ENCODE measurements at places on chromosomes 4 and X. TPM values are rescaled to one million over a fixed set of nuclear protein-coding genes. Genes with fewer than 3 reads are reported as not detected.
A peak's percentile ranks its signal among the peaks of the same experiment; 100 is the strongest.

Gene FGG
- 1.8 TPM for total RNA-seq

DNA sequence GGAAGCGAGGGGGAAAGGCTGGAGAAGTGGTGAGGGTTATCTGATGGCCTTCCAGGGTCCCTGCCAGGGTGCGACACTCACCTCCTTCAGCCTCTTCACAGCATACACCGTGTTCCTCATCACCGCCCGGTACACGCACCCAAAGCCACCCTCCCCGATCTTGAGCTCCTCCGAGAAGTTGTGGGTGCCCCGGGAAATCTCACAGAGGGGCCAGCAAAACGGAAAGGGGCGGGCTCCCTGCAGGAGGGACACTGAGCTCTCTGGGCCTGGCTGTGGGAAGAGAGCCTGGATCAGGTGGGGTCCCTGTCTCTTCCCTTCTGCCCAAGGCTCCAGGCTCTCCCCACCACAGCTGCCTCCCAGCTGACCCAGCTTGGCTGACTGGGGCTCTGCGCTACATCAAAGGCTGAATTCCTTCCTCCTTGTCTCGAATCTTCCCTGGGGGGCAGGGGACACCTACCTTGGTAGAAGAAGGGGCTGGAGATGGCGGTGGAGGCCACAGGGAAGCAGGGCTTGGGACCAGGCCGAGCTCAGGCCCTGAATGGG is 1.1 kb downstream of the IRAK1 start:
- H3K27ac ChIP-seq: peak overlapping the region; percentile 97
- no peak for DNase-seq
- no peaks in the 10 kb centered on the region for H3K27me3 ChIP-seq
- H3K4me3 ChIP-seq: peak overlapping the region; percentile 59
- H3K36me3 ChIP-seq: no peaks in the 10 kb centered on the region

GRCh38 chr4:8435656-8436121 is 4.8 kb downstream of the ACOX3 start:
- no peaks in the 10 kb centered on the region for H3K27me3 ChIP-seq
- peaks cover 4% of the 10 kb centered on the region for H3K36me3 ChIP-seq
- no peak overlapping the region for H3K27ac ChIP-seq
- H3K4me3 ChIP-seq: no peak overlapping the region
- 0 out of 2 replicates have a peak, but pooled peaks cover 3% of the 10 kb centered on the region for H3K4me1 ChIP-seq

DNA sequence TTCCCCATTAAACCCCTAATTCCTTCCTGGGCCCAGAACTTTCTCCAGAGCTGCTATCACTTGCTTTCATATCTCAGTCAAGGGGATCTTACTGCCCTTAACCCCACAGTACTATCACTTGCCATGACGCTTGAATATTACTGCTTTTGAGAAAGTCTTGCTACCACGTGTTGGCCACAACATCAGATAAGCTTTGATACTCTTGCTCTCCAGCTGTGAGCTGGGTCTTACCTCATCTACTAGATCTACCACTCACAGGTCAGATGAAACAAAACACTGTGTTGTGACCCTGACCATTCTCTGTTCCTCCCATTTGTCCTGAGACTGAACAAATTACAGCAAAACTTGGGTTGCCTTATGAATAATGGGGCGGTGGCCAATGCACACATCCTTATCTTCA is 12.1 kb upstream of the TAPT1 start:
- no peaks in the 10 kb centered on the region for H3K36me3 ChIP-seq
- H3K4me1 ChIP-seq: no peaks in the 10 kb centered on the region
- no peak overlapping the region for H3K4me3 ChIP-seq

GRCh38 chrX:147679356-147680005 is 232.2 kb upstream of the FMR1 start:
- no peaks in the 10 kb centered on the region for H3K4me1 ChIP-seq
- no peaks in the 10 kb centered on the region for H3K27me3 ChIP-seq
- H3K4me3 ChIP-seq: no peak overlapping the region
- DNase-seq: no peak
- H3K36me3 ChIP-seq: no peaks in the 10 kb centered on the region
- no peak overlapping the region for H3K27ac ChIP-seq

GRCh38 chr4:1686440-1687036 is 2.4 kb upstream of the FAM53A start:
- DNase-seq: no peak
- peak overlapping the region; percentile 29 for H3K27ac ChIP-seq
- no peak overlapping the region for H3K4me3 ChIP-seq
- H3K36me3 ChIP-seq: no peaks in the 10 kb centered on the region
- H3K4me1 ChIP-seq: peaks cover 15% of the 10 kb centered on the region

DNA sequence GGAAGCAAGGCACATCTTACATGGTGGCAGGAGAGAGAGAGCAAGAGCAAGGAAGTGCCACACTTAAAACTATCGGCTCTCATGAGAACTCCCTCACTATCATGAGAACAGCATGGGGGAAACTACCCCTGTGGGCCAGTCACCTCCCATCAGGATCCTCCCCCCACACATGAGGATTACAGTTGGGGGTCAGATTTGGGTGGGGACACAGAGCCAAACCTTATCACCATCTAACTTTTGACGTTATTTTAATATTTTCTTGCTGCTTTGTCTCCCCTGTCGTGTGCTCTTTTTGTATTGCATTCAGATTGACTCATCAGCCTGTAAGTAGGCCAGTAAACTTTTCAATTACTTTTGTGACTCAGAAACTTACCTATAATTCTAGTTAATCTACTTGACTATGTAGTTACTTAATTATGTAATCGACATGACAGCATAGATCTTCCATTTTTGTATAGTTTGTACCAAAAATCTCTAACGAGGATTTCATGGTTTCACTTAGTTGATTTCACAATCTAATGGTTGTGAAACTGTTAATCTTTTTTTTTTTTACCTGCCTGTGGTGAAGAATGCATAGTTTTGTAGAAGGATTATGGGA is 18.3 kb downstream of the STIM2 start:
- H3K27me3 ChIP-seq: no peaks in the 10 kb centered on the region
- no peak for DNase-seq
- no peak overlapping the region for H3K4me3 ChIP-seq
- H3K36me3 ChIP-seq: no peaks in the 10 kb centered on the region
- no peaks in the 10 kb centered on the region for H3K4me1 ChIP-seq
- no peak overlapping the region for H3K27ac ChIP-seq

- no peak for DNase-seq
- H3K27me3 ChIP-seq: no peaks in the 10 kb centered on the region
- H3K27ac ChIP-seq: no peak overlapping the region
- no peaks in the 10 kb centered on the region for H3K36me3 ChIP-seq
- no peak overlapping the region for H3K4me3 ChIP-seq
These were observed 45.5 kb downstream of the MID2 start for GRCh38 chrX:107871136-107871535.

Gene SLC35A2
- total RNA-seq: 72.4 TPM

DNA sequence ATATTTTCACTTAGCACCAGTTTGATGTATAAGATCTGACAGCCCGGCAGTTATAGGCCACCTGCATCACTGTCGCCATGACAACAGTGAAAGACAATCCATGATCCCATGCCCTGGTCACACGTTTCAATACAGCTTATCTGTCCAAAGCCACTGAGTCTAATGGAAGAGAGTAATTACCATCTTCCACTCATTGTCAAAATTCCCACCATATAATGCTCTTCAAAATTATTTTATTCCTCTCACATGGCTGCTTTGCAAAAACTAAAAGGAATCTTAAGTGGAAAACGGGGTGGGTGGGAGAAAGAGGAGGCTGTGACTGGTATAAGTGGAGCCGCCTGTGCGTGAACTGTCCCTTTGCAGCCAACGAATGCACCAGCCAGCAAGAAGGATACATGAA is 44.2 kb downstream of the MAML3 start:
- H3K27me3 ChIP-seq: no peaks in the 10 kb centered on the region
- no peak for DNase-seq
- no peaks in the 10 kb centered on the region for H3K36me3 ChIP-seq
- H3K4me1 ChIP-seq: peaks cover 8% of the 10 kb centered on the region
- no peak overlapping the region for H3K27ac ChIP-seq

GRCh38 chr4:169243825-169244609 is 26.7 kb downstream of the SH3RF1 start:
- no peak overlapping the region for H3K4me3 ChIP-seq
- H3K27ac ChIP-seq: no peak overlapping the region
- H3K36me3 ChIP-seq: no peaks in the 10 kb centered on the region
- no peak for DNase-seq
- H3K27me3 ChIP-seq: no peaks in the 10 kb centered on the region

Gene MED12
- total RNA-seq: 42.0 TPM

DNA sequence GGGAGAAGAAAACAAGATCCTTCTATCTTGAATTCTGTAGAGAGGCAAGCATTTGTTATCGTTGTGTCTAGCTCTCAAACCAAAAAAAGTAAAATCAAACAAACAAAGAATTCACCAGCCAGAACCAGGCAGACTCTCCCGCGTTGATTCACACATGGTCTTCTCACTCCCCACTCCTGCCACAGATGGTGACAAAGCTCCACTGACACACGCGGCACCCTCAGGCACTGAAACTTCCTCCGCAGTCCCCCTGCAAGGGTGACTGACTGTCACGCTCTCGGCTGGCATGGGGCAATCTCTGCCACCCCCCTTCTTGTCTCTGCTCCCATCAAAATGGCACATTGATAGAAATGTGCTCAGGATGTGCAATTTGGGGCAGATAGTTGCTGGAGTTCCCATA is 304.9 kb downstream of the DHX15 start:
- DNase-seq: no peak
- no peaks in the 10 kb centered on the region for H3K36me3 ChIP-seq
- no peaks in the 10 kb centered on the region for H3K27me3 ChIP-seq
- no peaks in the 10 kb centered on the region for H3K4me1 ChIP-seq
- H3K27ac ChIP-seq: no peak overlapping the region

- H3K27me3 ChIP-seq: no peaks in the 10 kb centered on the region
- H3K36me3 ChIP-seq: no peaks in the 10 kb centered on the region
- no peaks in the 10 kb centered on the region for H3K4me1 ChIP-seq
These were observed 42.5 kb downstream of the DTHD1 start for GRCh38 chr4:36323816-36324419.

GRCh38 chrX:46841346-46841745 is 4.5 kb downstream of the RP2 start:
- H3K27me3 ChIP-seq: no peaks in the 10 kb centered on the region
- H3K4me3 ChIP-seq: no peak overlapping the region
- no peak overlapping the region for H3K27ac ChIP-seq
- peaks cover 8% of the 10 kb centered on the region for H3K4me1 ChIP-seq

DNA sequence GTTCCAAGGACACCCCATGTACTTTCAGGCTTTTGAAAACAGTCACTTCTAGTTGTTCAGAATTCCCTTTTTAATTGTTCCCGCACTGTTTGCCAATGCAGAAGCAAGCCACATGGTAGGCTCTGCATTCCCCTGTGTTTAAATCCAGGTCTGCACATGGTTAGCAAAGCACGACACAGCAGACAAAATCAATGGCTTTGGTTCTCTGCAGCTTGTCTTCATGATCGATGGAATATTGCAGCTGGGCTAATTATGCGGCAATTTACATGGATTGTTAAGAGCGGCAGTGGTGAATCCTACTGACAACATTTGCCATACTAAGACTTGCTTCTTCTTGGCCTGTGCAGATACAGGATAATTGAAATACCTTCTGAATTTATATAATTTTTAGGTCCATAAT is 20.6 kb upstream of the INPP4B start:
- no peak overlapping the region for H3K4me3 ChIP-seq
- H3K27me3 ChIP-seq: no peaks in the 10 kb centered on the region
- H3K27ac ChIP-seq: no peak overlapping the region
- no peak for DNase-seq
- H3K4me1 ChIP-seq: no peaks in the 10 kb centered on the region
- no peaks in the 10 kb centered on the region for H3K36me3 ChIP-seq

DNA sequence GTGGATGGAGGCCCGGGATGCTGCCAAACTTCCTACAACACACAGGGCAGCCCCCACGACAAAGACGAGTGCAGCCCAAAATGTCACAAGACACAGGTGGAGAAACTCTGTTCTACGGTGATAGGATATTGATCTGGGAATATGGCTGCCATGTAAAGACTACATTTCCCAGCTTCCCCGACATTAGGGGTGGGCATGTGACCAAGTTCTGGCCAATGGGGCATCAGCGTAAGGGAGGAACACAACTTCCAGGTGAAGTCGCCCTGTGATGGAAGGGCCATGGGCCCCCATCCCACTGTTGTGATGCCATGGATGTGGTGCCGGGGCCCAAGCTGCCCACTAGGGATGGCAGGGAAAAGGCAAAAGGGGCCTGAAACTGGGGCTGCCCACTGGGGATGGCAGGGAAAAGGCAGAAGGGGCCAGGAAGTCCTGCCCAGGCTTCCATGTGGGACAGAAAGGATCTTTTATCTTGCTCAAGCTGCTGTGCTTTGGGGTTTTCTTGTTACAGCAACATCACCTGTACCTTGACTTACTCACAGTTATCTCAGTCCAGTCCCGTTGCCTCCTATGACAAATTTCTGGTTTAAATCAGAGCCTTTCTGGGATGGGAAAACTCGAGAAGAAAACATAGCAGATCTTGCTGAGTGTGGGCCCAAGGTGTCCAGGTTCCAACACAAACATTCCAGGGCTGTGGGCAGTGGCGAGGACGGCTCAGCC is 9.7 kb upstream of the ADRA2C start:
- H3K27ac ChIP-seq: no peak overlapping the region
- H3K4me1 ChIP-seq: no peaks in the 10 kb centered on the region
- H3K27me3 ChIP-seq: no peaks in the 10 kb centered on the region

DNA sequence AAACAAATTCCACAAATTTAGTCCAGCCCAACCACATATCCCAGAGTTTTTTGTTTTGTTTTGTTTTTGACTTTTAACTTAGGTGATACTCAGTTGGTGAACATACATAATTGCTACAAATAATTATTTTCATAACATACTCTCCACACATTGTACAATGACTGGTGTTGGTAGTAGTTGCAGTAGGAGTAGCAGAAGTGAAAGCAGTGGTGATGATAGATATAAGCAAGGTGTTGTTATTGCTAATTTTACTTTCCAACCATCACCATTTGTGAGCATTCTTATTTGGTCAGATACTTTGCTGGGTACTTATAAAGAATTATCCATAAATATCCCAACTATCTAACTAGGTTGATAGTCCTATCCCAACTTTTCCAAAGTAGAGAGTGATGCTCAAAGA is 47.3 kb downstream of the ARHGAP24 start:
- no peak for DNase-seq
- no peak overlapping the region for H3K27ac ChIP-seq
- H3K36me3 ChIP-seq: no peaks in the 10 kb centered on the region
- H3K27me3 ChIP-seq: no peaks in the 10 kb centered on the region
- H3K4me3 ChIP-seq: no peak overlapping the region

GRCh38 chr4:87240341-87240740 is 19.9 kb upstream of the KLHL8 start:
- no peaks in the 10 kb centered on the region for H3K4me1 ChIP-seq
- H3K27ac ChIP-seq: no peak overlapping the region
- no peak overlapping the region for H3K4me3 ChIP-seq
- no peaks in the 10 kb centered on the region for H3K36me3 ChIP-seq
- no peak for DNase-seq

Gene PRKG2
- total RNA-seq: 0.59 TPM

- H3K4me3 ChIP-seq: no peak overlapping the region
- no peak for DNase-seq
- H3K27me3 ChIP-seq: no peaks in the 10 kb centered on the region
- no peak overlapping the region for H3K27ac ChIP-seq
- no peaks in the 10 kb centered on the region for H3K4me1 ChIP-seq
These were observed 28.5 kb upstream of the MANBA start for GRCh38 chr4:102789317-102789717.

Gene GAGE12E
- not detected for total RNA-seq

GRCh38 chr4:138329506-138330070 is 87.4 kb upstream of the SLC7A11 start:
- no peaks in the 10 kb centered on the region for H3K27me3 ChIP-seq
- no peaks in the 10 kb centered on the region for H3K36me3 ChIP-seq
- no peak overlapping the region for H3K4me3 ChIP-seq
- no peaks in the 10 kb centered on the region for H3K4me1 ChIP-seq
- no peak overlapping the region for H3K27ac ChIP-seq
